Ovary (tissue), 10 donors: ENCODE measurements at places on chromosomes 4 and X. TPM values are rescaled to one million over a fixed set of nuclear protein-coding genes. Genes with fewer than 3 reads are reported as not detected.

Gene GLOD5
- not detected for total RNA-seq

Gene DOK7
- 10.4 TPM for total RNA-seq

Gene RNF113A
- 14.7 TPM for total RNA-seq

Gene CLTRN
- total RNA-seq, result 1.2 TPM
